Glutamatergic neuron (in vitro differentiated cells): ENCODE measurements at places on chromosomes 13 and 19.

DNA sequence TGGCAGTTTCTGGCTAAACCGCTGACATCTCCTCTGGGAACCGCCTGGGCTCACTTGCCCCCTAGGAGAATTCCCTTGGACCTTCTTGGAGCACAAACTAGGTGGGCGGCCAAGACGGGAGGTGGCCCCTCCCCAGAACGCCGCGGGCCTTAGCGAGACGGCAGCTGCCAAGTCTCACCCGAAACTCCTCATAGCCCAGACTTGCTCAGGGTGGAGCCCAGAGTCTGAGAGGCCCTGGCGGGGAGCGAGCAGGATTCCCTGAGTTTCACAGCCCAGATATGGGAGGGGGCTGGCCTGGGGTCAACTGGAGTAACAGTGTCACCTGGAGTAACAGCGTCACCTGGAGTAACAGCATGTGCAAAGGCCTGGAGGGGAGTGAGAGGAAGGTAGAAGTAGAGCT is 10.1 kb downstream of the TINCR start:
- no peak for DNase-seq

DNA sequence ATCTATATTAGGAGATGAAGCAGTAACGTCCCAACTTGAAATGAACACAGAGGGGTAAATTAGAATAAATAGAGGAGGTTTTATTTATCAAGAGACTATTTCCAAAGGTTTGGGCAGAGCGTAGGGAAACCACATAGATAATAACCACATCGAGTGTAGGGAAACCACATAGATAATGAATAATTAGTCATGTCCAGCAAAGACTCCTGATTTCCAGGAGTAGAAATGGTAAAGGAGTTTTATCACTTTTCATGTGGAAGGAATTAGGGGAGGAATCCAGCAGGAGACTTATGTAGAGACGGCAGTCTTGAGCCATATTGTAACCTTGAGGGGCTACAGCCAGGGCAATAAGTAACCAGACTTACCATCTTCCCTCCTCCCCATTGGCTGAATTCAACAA is 136.3 kb upstream of the CSNK1A1L start:
- no peak for DNase-seq

DNA sequence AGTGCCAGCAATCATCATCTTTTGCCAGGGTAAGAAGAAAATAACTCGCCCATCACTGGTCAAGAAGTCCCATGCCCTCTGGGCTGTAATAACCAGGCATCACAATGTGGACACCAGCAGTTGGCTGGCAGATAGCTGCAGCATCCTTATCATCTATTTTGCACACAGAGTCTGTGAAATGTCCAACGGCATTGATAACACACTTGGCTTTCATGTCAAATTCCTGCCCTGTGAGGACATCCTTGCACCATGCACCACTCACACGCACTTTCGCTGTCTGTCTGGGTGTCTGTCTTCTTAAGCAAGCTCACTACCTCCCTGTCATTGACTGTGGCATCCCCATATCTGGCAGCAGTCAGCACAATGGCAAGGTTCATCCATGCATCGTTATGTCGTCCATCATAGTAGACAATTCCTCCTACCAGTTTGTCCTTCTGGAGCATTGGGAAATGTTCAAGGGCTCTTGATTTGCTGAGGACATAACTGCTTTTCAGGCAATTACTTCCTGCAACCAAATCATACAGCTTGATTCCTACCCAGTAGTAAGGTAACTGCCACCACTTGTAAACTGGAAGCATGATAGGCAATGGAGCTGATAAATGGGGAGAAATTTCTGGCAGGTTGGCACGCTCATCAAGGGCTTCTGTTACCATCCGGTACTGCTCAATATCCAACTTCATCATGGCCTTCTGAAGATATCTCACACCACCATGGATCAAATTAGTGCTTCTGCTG is 6.8 kb upstream of the ZSCAN5A start:
- DNase-seq: no peak

- DNase-seq: no peak
Measured at GRCh38 chr13:32647926-32648325, 61.7 kb downstream of the PDS5B start.

DNA sequence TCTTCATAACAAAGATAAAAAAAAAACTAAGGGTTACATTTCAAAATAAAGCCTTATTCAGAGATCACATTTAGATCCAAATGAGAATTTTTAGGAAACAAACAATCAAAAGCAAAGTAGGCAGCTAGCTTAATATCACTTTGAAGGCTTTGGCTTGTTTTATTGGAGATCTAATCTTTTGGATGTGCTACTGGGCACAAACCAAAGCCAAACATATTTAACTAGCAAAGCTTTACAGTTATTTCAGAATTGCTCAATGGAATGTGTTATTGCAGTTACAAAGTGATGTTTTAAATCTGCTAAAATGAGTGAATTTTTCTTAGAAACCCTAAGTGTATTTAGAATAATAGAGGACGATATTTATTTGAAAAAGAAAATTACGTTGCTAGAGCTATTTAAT is 114.7 kb upstream of the KLHL1 start:
- no peak for DNase-seq

GRCh38 chr19:7535047-7535997 is at the start of gene PNPLA6:
Gene PNPLA6 (plus strand): TSS chr19:7535717. CDS start chr19:7535789, 72 bp downstream.
- DNase-seq: peak; percentile 97

- no peak for DNase-seq
Measured at GRCh38 chr19:32336259-32337083, 8.9 kb upstream of the ZNF507 start.

DNA sequence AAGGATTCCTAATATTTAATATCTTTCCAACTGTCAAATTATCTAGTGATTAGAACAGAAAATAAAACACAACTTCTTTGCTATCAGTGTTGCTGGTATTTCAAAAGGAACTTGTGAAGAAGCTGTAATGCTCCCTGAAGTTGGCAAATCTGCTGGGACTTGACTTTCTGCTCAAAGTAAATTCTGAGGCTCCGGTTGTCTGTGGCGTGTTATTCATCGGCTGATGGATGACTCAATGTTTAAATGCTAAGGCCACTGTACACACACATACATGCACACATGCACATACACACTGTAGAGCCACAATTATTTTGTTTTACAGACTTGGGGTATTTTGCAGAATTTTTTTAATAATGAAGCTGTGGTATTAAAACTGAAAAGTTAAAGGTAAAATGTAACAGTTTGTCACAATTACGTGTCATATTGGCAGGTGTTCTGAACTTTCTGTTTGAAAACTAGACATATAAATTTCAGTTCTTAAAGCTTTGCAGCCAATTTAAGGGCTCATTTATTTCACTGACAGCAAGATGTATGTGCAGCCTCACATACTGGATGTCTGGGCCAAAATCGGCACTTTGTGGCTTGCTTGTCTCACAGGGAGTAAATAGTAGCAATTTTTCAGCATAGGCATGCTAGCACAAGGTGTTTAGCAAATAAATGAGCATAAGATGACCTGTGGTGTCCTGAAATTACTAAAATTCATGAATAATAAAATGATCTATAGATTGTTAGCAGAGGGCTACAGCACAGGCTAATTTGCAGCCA is 1691.7 kb upstream of the PCDH20 start:
- no peak for DNase-seq

DNA sequence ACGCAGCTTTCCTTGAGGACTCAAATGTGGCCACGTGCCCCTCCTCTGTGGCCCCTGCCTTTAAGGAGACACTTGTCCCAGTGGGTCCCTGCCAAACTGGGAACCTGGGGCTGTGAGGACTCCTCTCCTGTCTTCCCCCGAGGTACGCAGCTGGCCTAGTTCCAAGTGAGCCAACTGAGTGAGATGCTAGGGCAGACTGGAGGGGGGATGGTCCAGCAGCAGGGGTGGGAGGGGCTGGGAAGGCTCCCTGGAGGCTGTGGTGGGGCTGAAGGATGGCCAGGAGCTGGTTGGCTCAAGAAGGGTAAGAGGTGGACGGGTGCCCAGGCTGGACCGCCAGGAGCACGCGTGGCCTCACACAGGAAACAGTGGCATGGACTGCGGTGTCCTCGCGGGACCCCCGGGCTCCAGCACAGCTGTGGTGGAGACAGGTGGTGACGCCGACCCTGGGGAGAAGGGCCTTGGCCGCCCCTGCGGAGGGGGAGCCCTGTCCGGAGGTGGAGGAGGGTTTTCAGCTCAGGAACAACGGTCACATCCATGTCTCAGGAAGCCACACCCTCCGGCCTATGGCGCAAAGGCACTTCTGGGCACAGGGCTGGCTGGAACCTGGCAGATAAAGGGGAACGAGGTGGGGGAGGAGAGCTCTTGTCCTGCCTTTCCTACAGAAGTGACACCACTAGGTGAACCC is 45.8 kb downstream of the MLLT1 start:
- DNase-seq: peak; percentile 35

DNA sequence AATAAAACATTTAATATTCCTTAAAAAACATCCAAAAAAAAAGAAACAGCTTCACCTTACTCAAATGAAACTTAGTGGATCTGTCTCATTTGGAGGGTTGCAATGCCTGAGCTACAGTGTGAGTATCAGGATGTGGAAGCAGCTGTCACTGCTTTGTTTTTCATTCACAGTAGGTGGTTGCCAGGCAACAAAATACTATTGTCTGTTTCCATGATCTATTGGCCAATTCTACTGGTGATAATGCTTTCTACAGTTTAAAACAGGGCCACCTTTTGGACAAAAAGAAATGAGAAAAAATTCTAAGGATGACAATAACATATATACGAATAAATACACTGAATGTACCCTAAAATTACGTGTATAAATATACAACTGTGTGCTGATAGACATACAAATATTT is 3.0 kb downstream of the ENOX1 start:
- no peak for DNase-seq

GRCh38 chr13:86193281-86193680 is 394.1 kb upstream of the SLITRK6 start:
- no peak for DNase-seq

DNA sequence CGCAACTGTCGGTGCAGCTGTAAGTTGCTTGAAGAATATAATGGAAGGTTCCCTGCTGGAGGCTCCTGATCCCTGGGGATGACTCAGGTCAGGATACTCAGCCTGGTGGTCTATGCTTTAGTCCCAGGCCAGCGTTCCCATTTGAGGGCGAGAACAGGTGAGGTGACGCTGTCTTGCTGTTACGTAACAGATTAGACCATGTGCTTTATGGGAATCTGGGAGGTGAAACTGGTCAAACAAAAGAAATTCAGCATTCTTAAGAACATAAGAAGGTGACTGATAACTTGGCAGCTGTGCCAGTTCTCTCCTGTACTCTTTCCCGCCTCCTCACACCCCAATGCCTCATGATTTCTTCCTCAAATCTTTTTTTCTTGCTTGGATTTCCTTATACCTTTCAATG is at the start of gene CXCL17:
CXCL17 (minus strand) TSS at position 114 of the 400 bp plus-strand sequence. CDS start 114 bp downstream, outside the sequence.
- no peak for DNase-seq
